ENCODE measurements at places on chromosomes 12 and 14.

DNA sequence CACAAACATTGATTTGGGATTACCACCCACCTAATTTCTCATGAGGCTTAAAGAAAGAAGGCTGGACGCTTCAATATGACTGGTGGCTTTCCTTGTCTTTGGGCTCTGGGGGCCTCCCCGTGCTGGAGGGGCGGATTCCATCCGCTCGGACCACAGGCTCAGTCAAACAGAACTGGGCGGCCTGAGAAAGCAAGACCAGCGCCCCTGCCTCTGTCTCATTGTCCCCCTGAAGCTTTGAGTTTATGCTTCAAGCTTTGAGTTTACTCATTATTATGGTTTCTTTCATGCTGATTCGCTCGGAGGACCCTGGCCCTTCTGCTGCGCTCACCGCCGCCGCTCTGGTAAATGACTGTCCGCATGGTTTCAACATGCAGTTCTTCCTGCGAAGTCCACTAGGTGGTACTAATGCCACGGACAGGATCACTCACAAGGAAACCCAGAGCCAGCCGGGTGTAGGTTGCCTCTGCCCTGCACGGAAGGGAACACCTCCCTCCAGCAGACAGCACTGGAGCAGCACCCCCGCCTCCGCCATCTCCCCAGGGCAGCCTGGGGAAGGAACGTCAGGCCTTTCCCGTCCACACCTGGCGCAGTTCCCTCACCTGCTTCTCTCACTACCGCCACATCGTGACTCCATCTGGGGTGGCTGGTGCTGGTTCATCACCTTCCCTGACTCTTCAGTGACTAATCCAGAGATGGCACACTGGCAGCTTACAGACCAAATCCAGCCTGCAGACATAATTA lies 13.2 kb upstream of the TIGAR start:
- DNase-seq, result peak; percentile 64

DNA sequence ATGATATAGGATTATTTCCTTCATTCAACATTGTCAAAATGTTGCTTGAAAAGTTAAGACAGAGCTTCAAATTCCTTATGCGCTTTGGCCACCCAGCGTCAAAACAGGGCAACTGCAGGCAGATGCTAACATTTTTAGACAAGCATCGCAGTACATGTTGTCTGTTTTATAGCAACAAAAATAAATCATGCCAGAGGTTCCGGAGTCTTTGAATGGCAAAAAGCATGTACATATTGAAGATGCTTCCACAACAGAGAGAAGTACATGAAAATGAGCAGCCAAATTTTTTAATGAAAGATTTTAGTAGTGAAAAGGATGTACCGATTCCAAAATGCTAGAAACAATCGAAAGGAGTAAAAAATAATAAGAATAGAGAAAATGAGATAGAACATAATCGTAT lies 49.8 kb upstream of the USP15 start:
- DNase-seq, result no peak

GRCh38 chr14:69424149-69424923 lies 25.8 kb downstream of the SLC39A9 start:
- no peak for DNase-seq

DNA sequence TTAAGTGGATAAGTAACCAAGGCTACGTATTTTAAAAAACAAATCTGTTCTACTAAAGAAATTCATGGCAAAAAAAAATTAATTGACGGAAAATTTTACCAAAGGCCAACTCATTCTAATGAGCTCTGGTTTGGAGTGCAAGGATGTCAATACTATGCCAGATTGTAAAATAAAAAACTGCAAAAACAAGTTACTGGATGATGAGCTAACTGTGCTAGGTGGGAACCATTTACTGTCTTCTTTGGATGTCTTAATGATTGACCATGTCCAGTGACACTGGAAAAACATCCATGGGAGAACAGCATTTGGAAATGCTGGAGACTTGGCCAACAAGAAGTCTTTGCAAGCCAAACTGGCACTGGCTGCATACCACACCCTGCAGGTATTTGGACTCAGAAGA lies 41.6 kb downstream of the KITLG start:
- DNase-seq, result no peak

GRCh38 chr12:113802000-113802749 lies 163.9 kb downstream of the RBM19 start:
- no peak for DNase-seq

GRCh38 chr12:60501124-60501729 lies 905.4 kb downstream of the SLC16A7 start:
- no peak for DNase-seq
